ENCODE measurements at places on chromosomes 1 and 21.

DNA sequence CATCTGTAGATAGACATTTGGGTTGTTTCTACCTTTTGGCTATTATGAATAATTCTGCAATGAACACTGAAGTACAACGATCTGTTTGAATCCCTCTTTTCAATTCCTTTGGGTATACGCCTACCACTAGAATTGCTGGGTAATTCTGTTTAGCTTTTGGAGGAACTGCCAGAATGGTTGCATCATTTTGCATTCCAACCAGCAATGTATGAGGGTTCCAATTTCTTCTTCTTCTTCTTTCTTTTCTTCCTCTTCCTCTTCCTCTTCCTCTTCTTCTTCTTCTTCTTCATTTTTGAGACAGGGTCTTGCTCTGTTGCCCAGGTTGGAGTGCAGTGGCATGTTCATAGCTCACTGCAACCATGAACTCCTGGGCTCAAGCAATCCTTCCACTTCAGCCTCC is 13.8 kb upstream of the THEM5 start:
- no peak overlapping the region for H3K4me3 ChIP-seq

DNA sequence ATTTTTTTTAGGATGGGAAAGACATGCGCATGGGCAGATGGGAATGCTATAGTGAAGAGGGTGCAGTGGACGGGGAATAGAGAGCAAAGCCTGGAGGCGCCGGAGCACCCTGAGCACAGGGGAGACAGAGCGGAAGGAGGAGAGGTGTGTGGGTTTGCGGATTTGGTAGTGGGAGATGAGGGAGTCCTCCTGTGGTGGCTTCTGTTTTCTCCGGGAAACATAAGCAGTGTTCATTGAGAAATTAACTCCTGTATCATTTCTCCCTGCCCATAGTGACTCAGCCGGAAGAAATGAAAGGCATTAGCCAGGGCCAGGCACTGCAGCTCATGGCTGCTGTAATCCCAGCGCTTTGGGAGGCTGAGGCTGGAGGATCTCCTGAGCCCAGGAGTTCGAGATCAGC is 4.7 kb upstream of the PTPRF start:
- no peak overlapping the region for H3K27ac ChIP-seq
- no peaks in the 10 kb centered on the region for H3K27me3 ChIP-seq
- H3K4me3 ChIP-seq: no peak overlapping the region
- H3K36me3 ChIP-seq: no peaks in the 10 kb centered on the region
- H3K4me1 ChIP-seq: peaks cover 13% of the 10 kb centered on the region

DNA sequence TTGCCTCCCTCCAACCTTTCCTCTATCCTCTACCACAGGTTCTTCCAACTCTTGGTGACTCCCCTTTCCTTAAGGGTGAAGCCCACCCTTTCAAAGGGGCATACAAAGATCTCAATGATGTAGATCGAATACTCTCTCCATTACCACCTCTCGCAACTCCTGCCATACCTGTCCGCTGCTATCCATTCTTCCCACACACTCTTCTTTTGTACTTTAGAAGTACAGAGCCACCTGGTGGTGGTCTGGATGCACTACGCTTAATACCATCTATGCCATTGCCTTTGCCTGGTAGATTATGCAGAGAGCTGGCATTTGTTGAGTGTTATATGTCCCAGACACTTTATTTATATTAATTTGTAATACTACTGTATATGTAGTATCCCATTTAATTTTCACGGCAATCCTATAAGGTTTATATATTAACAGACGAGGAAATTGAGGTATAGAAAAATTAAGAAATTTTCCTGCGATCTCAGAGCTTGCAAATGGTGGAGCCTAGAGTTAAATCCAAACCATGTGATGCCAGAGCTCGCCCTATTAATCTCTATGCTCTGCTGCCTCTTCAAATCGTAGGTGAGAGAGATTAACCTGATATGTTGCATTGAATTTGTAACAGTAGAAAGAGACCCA is 22.9 kb downstream of the TSHB start:
- no peak overlapping the region for H3K27ac ChIP-seq
- H3K4me3 ChIP-seq: no peak overlapping the region
- no peaks in the 10 kb centered on the region for H3K36me3 ChIP-seq
- DNase-seq: peak; percentile 38

- no peak for DNase-seq
- H3K4me3 ChIP-seq: no peak overlapping the region
- no peaks in the 10 kb centered on the region for H3K4me1 ChIP-seq
- no peak overlapping the region for H3K27ac ChIP-seq
- H3K36me3 ChIP-seq: no peaks in the 10 kb centered on the region
- H3K27me3 ChIP-seq: no peaks in the 10 kb centered on the region
Measured at GRCh38 chr1:72009173-72010093, 272.9 kb downstream of the NEGR1 start.

DNA sequence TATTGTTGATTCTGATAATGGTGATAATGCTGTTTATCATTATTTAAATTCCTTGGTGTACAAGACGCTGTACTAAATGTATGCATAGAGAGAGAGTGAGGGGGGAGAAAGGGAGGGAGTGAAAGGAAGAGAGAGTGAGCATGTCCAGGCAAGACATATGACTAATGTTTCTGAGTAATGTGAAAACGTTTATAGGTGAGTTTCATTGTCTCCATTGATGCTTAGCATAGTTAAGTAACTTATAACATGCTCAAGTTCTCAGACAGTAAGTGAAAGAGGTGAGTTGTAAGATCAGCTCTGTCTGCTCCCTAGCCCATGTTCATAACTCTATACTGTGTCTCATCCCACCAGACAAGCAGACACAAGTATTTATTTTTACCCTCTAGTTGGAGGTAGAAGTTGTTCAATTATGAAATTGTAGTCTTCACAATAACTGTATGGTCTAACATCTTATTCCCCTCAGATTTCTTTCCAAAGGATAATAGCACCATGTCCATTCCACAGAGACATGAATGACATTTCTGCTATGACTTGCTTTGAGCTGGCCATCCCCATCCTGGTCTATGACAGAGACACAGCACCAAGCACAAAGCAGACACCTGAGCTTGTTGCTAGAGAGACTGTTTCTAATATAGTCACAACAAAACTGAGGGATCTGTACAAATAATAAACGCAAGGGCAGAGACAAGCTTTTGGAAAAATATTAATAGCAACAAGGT is 285.1 kb downstream of the CACNA1E start:
- no peaks in the 10 kb centered on the region for H3K27me3 ChIP-seq
- H3K27ac ChIP-seq: no peak overlapping the region
- no peak for DNase-seq
- no peak overlapping the region for H3K4me3 ChIP-seq
- H3K4me1 ChIP-seq: no peaks in the 10 kb centered on the region

- H3K36me3 ChIP-seq: no peaks in the 10 kb centered on the region
- H3K4me3 ChIP-seq: no peak overlapping the region
- no peaks in the 10 kb centered on the region for H3K27me3 ChIP-seq
Measured at GRCh38 chr1:7248549-7249199, 463.4 kb downstream of the CAMTA1 start.
